ENCODE measurements at places on chromosomes 2 and 18. TPM values are rescaled to one million over a fixed set of nuclear protein-coding genes. Genes with fewer than 3 reads are reported as not detected.

GRCh38 chr18:75280427-75281280 is 70.1 kb downstream of the TSHZ1 start:
- DNase-seq, result no peak

GRCh38 chr2:227783404-227784138 is 30.1 kb upstream of the CCL20 start:
- DNase-seq, result no peak

Gene EGR4
- polyA plus RNA-seq, result not detected

Gene UCN
- 0.62 TPM for polyA plus RNA-seq

Gene CHRND
- 1.2 TPM for polyA plus RNA-seq
